ENCODE measurements at places on chromosomes 4 and X.
A peak's percentile ranks its signal among the peaks of the same experiment; 100 is the strongest.

DNA sequence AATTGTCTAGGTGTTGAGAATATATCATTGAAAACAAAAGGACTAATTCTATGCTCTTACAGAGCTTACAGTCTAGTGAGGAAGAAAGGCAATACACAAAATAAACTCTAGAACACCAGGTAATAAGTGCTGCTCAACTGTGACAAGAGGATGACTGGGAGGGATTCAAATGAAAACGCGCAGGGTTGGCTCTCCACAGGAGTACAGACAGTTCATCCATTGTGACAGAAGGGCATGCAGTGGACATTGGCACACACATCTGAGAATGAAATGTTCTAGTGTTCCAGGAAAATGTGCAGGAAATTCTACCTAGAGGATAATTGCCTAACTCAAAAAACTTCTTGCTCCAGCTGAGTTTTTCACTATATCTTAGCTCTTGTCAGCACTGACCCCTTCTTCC, 492.0 kb downstream of the IDS start:
- no peak for DNase-seq

DNA sequence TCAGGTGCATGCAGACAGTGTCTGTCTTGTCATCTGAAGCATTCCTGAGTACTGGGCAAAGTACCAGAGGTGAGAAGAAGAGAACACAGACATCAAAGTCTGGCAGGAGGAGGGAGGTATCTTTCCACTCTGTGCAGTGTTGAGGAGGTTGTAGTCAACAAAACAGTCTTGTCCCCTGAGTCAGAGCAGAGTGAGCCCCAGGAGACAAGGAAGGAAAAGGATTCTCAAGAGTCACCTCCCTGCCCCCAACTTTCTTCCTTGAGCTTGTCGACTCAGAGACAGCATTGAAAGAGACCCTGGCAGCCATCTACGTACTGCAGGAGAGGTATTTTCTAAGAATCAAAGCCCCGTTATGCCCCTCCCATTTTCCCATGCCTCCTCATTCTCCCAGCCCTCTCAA, 4.4 kb upstream of the SRPX start:
- DNase-seq, result no peak

- DNase-seq, result peak; percentile 22
Observed at GRCh38 chrX:153411255-153411987, at the start of gene ZFP92. TSS of gene ZFP92 (plus strand) at chrX:153411472. CDS start at chrX:153418323, 6,851 bp downstream.

DNA sequence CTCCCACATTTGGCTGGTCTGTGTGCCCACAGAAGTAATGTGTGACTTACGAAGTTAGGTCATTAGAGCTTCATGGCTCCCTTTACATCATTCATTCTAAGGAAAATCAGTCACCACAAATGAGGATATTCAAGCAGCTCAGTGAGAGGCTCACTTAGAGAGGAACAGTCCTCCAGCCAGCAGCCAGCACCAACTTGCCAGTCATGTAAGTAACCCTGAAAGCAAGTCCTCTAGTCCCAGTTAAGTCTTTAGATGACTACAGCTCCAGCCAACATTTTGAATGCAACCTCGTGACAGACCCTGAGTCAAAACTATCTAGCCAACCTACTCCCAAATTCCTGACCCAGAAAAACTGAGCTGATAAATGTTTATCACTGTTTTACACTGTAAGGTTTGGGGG, 71.3 kb downstream of the LRBA start:
- no peak for DNase-seq

DNA sequence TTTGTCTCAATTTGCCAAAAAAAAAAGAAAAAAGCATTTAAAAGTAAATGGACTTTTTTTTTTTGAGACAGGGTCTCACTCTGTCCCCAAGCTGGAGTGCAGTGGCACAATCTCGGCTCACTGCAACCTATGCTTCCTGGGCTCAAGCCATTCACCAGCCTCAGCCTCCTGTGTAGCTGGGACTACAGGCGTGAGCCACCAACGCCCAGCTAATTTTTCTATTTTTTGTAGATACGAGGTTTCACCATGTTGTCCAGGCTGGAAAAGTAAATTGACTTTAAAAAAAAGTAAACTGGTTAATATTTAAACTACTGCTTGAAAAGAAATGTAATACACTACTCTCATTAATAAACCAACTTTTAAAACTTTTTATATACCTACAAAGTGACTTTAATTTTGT, 5.9 kb downstream of the AIFM1 start:
- no peak for DNase-seq
